Right cardiac atrium (tissue), 5 donors: ENCODE measurements at places on chromosomes 4 and X. TPM values are rescaled to one million over a fixed set of nuclear protein-coding genes. Genes with fewer than 3 reads are reported as not detected.

ARSJ gene
- polyA plus RNA-seq = 1.8 TPM

HS3ST1 gene
- polyA plus RNA-seq = 0.97 TPM

GAGE2A gene
- not detected for polyA plus RNA-seq

DNA sequence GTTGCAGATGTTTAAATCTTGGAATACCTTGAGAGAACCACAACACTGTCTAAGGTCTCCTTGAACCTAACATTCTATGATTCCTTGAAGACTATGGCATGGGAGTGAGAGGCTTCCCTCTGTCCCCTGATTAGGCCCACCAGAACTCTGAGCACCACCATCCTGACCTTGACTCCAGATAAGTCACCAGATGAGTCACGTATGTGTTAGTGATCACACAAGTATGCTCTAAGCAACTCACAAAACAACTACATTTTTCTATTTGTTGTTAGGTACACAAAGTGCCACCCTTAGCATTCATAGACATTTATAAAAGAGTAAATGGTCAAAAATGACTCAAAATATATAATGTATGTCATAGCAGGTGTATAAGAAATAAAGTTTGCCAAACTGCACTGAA lies 252.9 kb upstream of the CXXC4 start:
- DNase-seq = no peak

GRCh38 chr4:27789773-27790172 lies 929.1 kb downstream of the STIM2 start:
- no peak for DNase-seq
